ENCODE measurements at places on chromosomes 2 and 18.

DNA sequence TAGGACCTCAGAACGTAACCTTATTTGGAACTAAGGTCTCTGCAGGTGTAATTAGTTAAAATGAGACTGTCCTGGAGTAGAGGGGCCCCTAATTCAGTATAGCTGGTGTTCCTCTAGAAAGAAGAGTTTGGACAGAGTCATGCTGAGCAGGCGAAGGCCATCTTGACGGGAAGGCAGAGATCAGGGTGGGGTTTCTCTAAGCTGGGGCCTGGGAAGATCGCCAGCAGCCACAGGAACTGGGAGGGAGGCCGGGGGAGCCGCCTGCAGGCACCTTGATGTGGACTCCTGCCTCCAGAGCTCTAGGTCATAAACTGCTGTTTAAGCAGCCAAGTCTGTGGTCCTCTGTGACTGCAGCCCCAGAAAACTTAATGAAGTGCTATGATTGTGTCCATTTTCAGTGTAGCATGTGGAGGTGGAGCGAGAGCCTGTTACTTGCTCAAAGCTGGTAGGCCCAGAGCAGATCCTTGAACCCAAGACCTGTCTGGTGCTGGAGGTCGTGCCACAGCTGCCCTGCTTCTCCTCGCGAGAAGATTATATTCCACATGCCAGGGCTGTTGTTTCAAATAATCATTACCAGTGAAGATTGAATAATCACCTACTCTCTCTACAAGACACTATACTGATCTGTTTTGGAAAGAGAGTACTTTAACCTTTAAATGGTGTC, 105.7 kb downstream of the TPO start:
- peak; percentile 38 for ATAC-seq

- ATAC-seq, result no peak
Observed at GRCh38 chr2:38512211-38512610, 90.5 kb downstream of the HNRNPLL start.

DNA sequence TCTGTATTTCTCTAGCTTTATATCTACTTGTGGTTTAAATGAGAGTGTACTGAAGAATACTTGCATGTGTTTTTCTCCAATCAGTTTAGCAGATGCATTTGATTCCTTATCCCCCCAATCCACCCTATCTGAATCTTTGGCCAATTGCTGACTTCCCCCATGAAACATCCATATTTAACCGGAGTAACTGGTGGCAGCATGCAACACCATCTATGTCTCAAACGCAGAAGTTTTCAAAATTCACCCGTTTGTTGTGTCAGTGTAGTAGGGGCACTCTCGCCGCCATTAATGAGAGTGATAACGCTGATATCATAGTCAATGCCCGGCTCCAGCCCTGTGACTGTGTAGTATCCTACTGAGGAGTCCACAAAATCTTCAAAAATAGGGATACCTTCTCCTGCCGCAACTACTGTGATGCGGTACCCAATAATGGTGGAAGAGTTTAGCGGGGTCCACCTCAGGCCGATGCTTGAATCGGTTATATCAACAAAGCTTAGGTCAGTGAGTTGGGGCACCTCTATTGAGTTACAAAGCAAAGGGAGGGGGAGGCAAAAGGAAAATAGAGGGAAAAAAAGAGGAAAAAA, 43.1 kb downstream of the FN1 start:
- no peak for ATAC-seq

DNA sequence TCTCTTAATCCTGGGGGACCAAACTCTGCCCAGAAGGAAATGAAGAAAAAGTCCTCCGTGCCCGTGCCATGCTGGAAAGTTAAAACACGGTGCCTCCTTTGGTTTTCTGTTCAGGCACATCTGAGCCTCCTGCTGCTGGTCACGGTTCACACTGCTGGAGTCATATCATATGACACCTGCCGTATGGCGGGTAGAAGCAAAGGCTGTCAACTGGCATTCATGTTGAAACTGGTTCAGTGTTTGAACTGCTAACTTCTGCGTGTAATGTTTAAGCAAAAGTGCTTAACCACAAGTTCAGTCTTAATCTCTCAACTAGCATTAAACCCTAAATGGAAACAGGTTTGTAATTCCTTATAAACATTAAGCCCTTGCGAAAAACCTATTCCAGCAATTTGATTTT, 3.1 kb downstream of the STK39 start:
- ATAC-seq, result peak; percentile 88

DNA sequence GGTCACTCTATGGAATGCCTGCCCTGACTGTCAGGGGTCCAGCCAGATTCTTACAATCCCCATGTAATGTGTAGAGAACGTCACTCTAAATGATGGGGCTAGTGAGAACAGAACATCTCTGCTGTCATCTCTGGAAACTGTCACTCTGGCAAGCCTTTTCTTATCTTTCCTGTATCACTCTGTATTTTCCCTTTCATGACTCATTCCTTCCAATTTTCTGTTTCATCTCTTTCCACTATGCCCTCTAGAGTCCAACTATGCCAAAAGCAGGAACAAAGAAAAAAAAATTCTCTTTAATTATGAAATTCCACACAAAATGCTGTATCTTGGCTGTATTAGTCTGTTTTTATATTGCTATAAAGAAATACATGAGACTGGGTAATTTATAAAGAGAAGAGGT, 608.8 kb downstream of the ADCYAP1 start:
- ATAC-seq, result no peak

DNA sequence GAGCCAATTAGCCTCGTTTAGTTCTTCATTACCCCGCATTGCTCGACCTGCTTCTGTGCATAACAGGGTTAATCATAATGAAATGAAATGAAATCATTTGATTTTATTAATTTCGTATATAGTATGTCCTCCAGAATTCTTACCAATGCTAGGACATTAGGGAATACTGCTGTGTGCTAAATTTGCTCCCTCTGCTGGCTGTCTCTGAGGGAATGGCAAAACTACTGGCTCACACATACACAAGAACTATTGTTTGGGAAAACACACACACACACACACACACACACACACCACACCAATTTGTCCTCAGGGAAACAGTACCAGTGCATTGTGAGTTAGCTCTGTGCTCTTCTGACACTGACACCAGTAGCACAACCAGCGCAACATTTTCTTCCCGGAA, 273.3 kb upstream of the TCF4 start:
- ATAC-seq, result no peak

GRCh38 chr2:237348281-237348865, 65.6 kb downstream of the COL6A3 start:
- no peak for ATAC-seq

- ATAC-seq, result no peak
Observed at GRCh38 chr2:20349513-20349921, 1.1 kb downstream of the PUM2 start.

- no peak for ATAC-seq
Observed at GRCh38 chr18:79504034-79504433, 108.3 kb downstream of the NFATC1 start.

DNA sequence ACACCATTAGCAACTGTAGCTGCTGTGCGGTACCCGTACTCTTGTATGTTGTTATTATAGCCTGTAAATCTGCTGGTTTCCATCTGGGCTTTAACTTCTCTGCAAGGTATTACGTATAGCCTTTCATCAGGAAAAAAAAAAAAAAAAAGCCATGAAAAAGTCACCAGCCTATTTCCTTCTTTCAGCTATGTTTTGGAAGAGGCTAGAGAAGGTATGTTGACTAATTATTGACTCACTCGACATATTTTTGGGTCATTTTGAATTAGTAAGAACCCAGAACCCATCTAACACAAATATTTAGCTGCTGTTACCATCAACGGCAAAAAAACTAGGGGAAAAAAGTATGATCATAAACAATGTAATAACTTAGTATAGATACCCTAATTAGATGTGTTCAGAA, 1395.6 kb downstream of the SUCLG1 start:
- no peak for ATAC-seq

DNA sequence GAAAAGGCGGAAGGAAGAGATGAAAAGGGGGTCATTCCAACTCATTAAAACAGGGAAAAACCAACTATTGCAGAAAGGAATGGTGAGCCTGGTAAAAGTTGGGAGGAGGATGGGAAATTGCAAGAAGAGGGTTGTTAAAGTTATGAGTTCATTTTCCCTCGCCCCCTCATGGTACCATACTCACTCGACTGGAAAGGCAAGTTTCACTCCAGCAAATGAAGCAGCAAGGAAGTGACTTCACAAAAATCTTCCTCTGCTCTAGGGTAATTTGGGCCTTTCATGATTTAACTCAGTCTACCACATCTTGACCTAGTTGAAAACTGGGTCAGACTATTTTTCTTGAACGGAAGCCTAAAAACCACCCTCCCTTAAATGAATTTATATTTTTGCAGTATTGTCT, 22.8 kb upstream of the DAW1 start:
- ATAC-seq, result peak; percentile 58

GRCh38 chr2:44116319-44116718, 52.4 kb upstream of the PPM1B start:
- ATAC-seq, result no peak

- no peak for ATAC-seq
Observed at GRCh38 chr2:228387776-228388175, 206.3 kb upstream of the SPHKAP start.

GRCh38 chr18:49021433-49022129, 70.8 kb upstream of the SMAD7 start:
- peak; percentile 94 for ATAC-seq

DNA sequence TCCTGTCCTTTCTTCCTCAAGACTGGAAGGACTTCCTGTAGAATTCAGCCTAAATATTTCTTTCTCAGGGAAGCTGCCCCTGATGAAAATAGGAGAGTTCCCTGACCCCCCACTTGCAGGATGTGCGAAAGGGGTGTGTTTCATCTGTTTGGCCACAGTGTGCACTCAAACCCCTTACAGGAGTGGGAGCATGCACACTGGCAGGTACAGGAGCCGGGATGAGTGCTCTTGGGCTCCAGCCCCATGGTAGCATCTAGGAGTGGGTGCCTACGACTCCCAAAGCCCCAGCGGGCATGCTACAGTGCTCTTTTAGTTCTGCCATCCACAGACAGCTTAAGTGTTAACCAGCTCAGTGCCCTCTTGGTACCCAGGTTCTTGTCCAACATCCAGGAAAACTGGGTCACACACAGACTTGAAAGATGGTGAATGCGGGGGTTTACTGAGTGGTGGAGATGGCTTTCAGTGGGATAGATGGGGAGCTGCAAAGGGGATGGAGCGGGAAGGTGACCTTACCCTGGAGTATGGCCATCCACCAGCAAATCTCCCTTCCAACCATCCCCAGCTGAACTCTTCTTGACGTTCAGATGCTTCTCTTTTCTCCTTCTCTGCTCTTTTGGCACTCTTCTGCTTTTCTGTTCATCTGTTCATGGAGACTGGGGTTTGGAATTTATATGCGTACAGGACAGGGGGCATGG, 295.0 kb upstream of the NCKAP5 start:
- ATAC-seq, result no peak

GRCh38 chr2:34070196-34070595, 471.1 kb upstream of the FAM98A start:
- ATAC-seq, result no peak

- ATAC-seq, result no peak
Observed at GRCh38 chr18:75036917-75037688, 171.8 kb downstream of the PTGR3 start.

- ATAC-seq, result no peak
Observed at GRCh38 chr2:219844401-219845091, 217.1 kb downstream of the SLC4A3 start.

DNA sequence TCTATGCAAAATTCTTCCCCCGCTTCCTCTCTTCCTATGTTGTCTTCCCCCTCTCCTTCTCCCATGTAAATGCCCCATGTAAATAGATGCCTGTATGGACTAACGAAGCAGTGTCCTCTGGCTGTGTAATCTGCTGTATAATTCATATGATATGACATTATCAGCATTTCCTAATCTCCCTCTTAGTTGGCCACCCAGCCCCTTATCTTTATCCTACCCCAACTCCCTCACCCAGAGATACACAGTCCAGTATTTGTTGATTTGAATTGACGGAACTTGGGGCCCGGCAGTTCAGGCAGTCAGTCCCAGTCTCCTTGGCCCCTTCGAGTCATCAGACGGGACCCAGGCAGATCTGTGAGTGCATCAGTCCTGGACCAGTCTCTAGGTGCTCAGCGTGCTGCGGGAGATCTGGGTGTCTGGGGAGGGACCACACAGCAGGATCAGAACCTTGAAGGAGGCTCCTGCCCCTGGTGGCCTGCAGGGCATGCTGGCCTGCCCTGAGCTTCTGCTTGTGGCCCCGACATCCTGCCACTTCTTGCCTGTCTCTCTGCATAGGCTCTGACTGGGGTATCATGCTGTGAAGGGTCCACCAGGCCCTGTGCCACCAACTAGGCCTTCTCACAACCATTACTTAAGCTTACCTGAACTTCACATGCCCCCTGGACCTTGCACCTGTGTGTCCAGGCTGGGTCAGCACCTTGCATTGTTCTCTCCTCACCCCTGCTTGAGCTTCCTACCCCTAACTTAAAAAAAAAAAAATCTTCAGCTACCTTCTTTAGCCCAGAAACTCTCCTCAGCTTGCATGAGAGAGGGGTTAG, 88.1 kb upstream of the ATL2 start:
- no peak for ATAC-seq

- peak; percentile 70 for ATAC-seq
Observed at GRCh38 chr2:169095621-169096105, 26.3 kb downstream of the DHRS9 start.

GRCh38 chr18:55699233-55699765, 111.3 kb upstream of the TCF4 start:
- no peak for ATAC-seq

DNA sequence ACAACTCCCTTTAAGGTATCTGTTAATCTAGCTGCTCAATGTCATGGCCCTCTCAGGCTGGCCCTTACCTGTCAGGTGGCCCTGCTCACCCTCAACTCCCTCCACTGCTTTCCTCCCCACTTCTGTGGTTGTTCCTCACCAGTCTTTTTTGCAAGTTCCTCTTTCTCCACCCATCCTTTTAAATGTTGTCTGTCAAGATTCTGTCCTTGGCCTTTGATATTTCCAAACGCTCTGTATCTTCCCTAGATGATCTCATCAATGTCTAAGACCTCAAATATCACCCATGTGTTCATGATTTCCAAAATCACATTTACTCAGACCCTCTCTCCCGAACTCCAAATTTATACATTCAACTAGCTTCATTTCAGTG, 3.5 kb downstream of the PTPN2 start:
- no peak for ATAC-seq

- ATAC-seq, result no peak
Observed at GRCh38 chr2:16821692-16822091, 156.1 kb upstream of the CYRIA start.

- no peak for ATAC-seq
Observed at GRCh38 chr18:6795307-6795706, 65.8 kb downstream of the ARHGAP28 start.

Data from esophagus mucosa (tissue), 1 donor.